ENCODE measurements at places on chromosomes 3 and 15. TPM values are rescaled to one million over a fixed set of nuclear protein-coding genes. Genes with fewer than 3 reads are reported as not detected.

ACTRT3 gene
- total RNA-seq, result 1.6 TPM

SLC2A2 gene
- 22.4 TPM for total RNA-seq

MEGF11 gene
- total RNA-seq, result 0.35 TPM

BMF gene
- total RNA-seq, result 36.2 TPM

Measured in mucosa of gallbladder (tissue), 1 donor.